RWPE1 (cell line): ENCODE measurements at places on chromosomes 13 and 19.

GRCh38 chr19:28316464-28316863 is 896.5 kb downstream of the UQCRFS1 start:
- DNase-seq, result no peak

DNA sequence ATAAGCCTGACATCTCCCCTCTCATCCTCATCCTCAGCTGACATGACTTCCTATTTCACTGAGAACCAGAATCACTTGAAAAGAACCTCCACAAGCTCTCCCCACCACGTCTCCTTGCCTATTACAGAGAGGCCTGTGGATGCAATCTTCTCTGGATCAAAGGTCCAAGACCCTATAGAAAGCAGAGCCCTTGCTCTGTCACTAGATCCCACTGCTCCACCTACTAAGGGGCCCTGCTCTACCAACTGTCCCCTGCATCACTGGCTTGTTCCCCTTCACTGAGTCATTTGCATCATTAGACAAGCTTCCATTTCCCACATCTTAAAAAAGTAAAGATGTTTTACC is 40.8 kb downstream of the RCBTB2 start:
- DNase-seq, result no peak

GRCh38 chr13:91153372-91153771 is 194.1 kb upstream of the MIR17HG start:
- DNase-seq, result no peak

DNA sequence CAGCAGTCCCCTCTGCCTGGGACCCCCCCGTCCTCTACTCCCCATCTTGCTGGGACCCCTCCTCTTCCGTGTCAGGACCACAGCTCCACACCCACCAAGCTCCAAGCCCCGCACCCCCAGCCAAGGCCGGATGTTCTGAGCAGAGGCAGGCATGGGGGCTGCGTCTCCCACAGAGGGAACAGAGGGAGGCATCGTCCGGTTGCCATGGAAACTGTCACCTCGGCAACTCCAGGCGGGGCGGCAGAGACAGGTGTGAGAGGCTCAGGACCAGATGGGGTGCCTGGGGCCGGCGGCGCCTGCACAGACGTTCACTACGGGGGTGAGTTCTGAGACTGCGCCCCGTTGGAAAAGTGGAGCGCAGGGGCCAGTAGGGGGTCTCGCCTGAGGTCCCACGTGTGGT is 5.4 kb downstream of the RNU6-9 start:
- DNase-seq, result no peak

DNA sequence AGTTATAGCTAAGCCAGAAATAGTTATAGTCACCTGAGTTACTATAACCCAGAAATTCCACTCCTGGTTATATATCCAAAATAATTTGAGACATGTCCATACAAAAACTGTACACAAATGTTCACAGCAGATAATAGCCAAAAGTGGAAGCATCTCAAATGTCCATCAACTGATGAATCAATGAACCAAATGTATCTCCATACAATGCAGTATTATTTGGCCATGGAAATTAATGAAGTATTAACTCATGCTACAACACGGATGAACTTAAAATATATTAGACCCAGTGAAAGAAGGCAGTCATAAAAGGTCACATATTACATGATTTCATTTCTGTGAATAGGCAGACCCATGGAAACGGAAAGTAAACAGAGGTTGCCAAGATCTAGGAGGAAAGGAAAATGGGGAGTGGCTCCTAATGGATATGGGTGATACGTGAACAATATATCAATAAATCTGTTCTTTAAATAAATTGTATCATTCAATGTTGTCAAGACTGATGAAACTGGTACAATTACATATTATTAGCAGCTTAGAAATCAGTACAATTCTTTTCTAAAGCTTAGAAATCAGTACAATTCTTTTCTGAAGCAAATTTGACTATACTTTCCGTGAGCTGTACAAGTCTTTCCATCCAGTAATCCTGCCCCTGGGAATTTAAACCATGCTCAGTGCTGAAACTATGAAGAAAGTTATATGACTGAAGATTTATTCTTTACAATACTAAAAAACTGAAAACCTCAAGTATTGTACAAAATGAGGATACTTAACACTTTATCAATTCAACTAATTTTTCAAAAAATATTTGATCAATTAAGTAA is 47.0 kb upstream of the DIAPH3 start:
- no peak for DNase-seq

DNA sequence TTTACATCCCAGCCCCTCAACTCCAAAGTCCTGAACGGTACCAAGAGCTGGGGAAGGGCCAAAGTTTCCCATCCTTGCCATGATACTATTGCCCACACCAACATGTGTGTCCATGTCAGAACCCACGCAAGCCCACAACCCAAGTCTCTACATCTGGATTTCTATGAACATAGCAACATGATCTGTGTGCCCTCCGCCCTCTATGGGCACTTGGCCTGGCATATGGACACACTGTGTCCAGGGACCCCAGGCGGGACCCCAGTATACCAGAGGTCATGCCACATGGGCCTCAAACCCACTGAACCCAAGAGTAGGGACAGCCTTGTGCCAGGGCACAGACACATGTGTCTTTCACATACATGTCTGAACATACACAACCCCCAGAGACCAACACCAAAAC is 2.0 kb downstream of the LRFN1 start:
- no peak for DNase-seq

GRCh38 chr13:94305463-94305862 is 174.0 kb downstream of the DCT start:
- peak; percentile 28 for DNase-seq

DNA sequence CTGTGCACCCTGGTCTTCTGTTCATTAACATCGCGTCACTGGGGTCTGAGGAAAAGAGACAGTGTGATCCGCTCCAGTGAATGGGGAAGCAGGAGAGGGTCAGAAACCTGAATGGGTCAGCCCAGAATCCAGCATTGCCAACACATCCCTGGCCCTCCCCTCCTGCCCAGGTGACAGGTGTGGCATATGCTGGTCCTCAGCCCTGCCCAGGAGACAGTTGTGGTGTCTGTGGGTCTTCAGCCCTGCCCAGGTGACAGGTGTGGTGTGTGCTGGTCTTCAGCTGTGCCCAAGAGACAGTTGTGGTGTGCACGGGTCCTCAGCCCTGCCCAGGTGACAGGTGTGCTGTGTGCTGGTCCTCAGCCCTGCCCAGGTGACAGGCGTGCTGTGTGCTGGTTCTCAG is 8.0 kb downstream of the TFDP1 start:
- no peak for DNase-seq

DNA sequence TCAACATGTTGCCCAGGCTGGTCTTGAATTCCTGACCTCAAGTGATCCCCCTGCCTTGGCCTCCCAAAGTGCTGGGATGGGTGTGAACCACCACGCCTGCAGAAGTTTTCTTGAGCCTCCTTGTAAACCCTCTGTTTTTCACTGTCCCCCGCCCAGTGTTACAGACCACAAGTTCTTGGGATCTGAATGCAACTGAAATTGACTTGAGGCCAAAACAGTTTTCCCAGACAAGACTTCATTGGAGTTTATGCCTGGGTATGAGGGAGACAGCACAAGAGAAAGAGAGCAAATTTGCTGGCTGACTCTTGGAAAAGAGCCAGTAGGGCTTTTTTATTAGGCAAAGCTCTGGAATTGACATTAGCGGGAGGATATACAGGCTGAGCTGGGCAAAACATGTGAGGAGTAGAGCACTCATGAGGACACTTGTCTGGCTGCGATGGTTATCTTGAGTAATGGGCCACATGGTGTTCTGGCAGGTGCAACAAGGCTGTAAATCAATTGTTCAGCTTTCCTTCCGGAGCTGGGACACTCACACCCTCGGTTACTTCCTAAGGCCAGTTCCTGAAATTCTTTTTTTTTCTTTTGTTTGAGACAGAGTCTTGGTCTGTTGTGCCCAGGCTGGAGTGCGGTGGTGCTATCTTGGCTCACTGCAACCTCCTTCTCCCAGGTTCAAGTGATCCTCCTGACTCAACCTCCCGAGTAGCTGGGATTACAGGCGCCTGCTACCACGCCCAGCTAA is 12.7 kb upstream of the HNRNPL start:
- no peak for DNase-seq

GRCh38 chr13:103812971-103813370 is 746.8 kb upstream of the SLC10A2 start:
- DNase-seq, result no peak

- DNase-seq, result no peak
Observed at GRCh38 chr13:36518707-36519106, 86.4 kb downstream of the CCNA1 start.

DNA sequence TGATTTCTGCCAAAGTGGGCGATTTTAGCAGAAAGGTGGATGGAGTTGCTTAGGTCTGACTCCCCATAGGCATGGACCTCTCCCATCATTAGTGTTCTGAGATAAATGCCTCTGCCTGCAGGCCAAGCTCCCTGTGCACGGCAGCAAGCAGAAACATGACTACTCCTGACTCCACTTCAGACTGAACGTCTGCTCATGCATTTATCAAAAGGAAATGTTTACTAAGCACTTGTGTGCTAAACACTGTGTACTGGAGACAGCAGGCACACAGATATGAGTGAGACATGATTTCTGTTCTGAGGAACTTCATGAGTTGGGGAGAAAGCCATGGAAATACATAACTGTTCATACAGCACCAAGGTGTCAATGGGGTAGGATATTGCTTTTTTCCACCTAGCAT is 149.6 kb downstream of the MIPEP start:
- DNase-seq, result no peak

- no peak for DNase-seq
Observed at GRCh38 chr13:79543883-79544282, 62.9 kb downstream of the NDFIP2 start.

GRCh38 chr13:75495938-75496337 is 14.0 kb upstream of the TBC1D4 start:
- no peak for DNase-seq

DNA sequence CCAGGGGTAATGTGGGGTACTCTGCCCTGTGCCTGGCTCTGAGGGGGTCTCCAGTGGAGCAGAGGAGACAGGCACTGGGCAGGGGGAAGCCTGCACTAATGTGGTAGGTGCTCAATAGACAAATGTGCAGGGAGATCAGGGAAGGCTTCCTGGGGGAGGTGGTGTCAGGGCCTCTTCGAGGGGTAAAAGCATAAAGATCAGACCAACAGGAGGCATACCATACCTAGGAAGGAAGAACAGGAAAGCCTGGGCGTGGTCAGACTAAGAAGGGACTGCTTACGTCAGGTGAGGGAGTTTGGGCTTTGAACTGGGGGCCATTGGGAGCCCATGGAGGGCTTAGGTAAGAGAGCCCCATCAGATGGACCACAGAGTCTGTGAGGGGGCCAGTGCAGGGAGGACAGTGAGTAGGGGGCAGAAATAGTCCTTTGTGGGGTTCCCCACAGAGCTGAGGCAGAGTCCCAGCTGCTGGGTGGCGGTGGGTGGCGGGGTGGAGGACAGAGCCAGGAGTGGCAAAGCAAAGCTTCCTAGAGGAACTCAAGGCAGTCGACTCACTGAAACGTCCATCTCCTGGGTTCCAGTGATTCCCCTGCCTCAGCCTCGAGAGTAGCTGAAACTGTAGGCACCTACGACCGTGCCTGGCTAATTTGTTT is 8.8 kb downstream of the PRR36 start:
- DNase-seq, result no peak

DNA sequence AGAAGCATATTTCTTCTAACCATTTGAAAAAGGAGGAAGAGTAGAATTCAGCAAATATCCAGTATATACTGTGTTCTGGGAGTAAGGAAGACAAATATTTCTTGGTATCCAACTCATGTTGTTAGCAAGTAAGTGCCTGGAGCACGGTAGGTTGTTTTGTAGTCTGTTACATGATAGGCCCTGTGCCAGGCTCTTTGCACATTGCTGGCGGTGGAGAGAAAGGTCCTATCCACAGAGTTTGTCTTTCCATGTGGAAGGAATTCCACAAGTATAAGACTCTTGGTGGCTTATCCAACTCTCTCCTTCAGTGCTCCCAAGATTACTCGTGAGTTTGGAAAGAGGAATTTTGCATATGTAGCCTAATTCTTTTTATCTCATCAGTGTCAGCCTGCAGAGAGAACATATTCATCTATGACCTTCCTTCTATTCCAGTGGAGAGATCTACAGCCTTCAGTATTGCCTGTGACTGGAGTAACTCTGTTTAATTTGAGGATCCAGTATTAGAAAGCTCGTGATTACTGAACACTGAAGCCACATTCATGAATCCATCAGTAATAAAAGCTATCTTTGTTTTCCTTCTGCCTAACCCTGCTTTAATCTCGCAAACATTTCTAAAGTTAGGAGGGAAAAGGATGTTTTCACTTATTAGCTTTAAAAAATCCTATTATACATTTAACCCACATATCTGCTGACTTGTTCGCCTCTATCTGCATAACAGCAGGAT is 183.9 kb upstream of the CSNK1A1L start:
- no peak for DNase-seq

- DNase-seq, result peak; percentile 82
Observed at GRCh38 chr19:48490981-48491792, 20.4 kb downstream of the LMTK3 start.

DNA sequence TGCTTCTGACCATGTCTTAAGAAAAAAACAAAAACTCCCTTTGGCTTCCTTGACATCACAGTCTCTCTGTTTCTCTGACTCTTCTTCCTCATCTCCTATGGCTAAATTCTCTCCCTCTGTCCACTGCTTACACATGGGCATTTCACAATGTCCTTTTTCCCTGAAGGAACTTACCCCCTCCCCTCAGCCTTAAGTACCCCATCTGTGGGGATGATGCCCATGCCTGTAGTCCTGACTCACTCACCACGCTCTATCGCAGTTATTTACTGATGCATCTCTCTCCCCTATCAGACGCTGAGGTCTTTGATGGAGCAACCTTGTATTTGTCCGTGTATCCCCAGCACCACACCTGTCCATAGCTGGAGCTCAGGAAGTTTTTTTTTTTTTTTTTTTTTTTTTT is 32.4 kb downstream of the ACTN4 start:
- no peak for DNase-seq

DNA sequence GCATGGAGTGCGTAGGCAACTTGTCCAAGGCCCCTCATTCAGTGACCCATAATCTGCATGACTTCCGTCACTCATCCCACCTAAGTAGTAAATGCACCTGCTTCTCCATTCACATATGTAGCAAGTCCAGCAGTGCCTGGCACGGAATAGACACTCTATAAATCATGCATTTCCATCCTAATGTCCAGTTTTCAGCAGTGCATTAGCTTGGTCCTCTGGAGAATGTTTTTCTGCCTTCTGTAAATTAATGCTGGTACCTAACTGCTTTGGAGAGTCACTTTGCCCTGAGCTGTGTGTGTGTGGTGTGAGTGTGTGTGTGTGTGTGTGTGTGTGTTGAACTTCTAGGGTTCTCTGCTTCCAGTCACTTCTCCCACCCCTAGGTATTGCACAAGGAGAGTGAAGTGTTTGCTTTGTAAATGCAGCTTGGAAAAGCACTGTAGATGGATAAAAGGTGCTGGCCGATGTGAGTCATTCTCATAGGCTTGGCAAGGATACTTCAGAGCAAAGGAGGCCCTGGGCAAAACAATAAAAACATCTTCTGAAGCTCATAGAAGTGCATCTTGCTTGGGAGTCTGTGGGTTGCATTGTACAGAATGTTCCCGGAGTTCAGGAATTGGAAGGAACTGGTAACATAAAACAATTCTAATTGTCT is 181.8 kb downstream of the KATNAL1 start:
- DNase-seq, result peak; percentile 71
